ENCODE measurements at places on chromosomes 16 and 17.

DNA sequence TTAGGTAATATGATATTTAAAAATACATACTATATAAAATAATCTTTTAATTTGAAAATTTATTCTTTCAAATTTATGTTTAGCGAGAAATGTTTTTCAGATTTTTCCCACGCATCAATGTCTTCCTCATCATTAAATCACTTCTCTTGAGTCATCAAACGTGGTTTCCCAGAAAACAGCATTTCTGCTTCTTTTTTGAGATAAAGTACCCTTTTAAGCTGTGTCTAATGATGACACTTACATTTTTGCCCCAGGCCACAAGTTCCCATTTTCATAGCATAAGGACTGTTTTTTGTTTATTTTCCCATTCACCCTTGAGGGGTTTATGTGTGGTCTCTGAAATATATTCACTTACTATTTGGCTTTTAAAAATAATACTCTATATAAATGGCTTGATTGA lies 139.0 kb upstream of the HS3ST3A1 start:
- ATAC-seq: no peak

- no peak for ATAC-seq
These were observed 128.7 kb downstream of the CHD9 start for GRCh38 chr16:53183442-53183841.

DNA sequence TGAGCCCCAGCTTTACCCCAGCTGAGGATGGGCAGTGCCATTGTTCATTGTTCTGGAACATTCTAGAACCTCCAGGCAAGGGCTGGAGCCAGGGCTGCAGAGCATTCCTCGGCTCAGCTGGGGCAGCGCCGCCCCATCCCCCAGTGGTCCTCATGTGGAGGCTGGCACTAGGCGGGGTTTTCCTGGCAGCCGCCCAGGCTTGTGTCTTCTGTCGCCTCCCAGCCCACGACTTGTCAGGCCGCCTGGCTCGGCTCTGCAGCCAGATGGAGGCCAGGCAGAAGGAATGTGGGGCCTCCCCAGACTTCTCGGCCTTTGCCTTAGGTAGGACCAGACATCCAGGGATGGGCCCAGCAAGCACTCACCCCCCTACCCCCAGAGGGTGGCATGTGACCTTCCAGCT lies at the start of gene TMEM95:
TMEM95 (plus strand) TSS at position 104 of the 400 bp plus-strand sequence; CDS start at position 153, 49 bp downstream.
- no peak for ATAC-seq

DNA sequence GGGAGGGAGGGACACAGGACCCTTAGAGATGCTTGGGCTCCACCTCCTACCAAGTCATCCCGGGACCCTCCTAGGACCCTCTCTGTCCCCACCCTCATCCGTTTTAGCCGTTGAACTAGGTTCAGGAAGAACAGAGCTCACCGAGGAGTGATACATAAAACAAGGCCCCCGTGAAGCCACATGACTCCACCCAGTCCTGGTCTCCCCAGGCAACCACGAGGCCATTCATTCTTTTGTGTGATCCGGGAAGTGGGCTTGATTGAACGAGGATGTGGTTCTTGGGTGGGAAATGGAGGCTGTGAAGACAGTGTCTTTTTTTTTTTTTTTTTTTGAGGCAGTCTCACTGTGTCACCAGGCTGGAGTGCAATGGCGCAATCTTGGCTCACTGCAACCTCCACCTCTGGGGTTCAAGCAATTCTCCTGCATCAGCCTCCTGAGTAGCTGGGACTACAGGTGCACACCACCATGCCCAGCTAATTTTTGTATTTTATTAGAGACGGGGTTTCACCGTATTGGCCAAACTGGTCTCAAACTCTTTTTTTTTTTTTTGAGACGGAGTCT lies 14.8 kb downstream of the TRARG1 start:
- no peak for ATAC-seq

DNA sequence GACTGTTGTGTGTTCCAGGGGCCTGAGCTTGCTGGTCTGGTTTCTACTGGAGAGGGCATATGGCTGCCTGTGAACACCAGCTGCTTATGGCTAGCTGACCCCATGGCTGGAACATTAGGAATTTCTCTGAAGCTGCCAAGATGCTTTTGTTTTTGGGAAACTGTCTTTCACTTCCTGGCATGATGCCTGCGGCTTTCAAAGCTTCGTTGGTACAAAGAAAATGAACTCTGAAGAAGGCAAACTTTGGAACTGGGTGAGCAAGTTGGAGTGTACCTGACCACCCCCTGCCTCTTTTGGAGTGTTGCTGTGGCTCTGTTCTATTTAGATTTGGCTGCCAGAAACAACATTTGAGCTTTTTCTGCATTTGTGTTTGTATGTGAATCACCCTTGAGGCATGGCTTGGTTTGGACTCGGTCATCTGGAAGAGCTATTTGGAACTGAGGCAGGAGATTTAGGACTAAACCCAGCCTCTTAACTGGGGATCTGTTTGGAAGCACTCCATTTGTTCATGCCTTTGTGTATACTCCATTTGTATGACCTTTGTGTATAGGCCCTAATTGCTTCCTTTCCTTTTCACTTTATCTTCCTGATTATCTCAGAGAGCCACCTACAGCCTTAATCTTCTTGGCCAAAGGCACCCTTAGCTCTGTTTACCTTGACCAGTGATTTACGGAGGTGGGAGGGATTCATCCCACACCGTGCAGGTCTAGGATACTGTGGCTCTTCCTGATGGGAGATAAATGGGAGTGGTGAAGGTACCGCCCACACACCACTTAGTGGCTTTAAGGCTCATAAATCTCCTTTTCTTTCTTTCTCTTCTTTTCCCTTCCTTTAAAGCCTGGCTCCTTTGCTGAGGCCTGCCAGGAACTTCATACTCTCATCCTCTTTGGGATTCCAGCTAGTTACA lies 7.3 kb upstream of the CPHXL start:
- no peak for ATAC-seq

- no peak for ATAC-seq
These were observed 45.4 kb upstream of the HSBP1 start for GRCh38 chr16:83762141-83762991.

GRCh38 chr17:80773243-80773991 lies 218.2 kb upstream of the CHMP6 start:
- peak; percentile 69 for ATAC-seq

DNA sequence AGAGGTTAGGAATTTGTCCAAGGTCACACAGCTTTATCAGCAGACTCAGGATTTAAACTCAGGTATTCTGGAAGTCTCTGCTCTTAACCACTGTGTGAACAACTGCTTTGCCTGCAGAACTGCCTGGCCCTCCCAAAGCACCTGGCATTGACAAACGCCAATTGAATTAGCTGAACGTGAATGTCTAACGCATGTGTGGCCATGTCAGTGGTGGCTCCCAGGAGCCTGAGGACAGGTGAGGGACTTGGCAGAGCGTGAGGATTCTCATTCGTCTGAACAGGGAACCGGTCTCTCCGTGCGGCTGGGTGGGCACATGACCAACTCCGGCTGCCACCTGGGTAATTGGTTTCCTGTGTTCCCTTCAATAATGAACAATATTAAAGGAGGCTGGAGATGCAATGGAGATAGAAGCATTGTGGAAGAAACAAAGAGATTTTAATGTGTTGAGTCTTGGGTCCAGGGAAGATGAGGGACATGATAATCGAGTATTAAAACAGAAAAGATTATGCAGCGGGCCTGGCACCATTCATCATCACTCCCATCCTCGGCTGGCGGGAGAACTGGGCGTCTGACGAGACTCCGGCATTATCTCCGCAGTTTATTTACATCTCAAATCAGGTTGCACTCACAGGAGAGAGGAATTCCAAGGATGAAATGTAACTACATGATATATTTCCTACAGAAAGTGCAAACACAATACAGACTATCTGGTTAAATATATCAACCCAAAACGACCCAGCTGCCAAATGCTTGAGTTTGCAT lies 113.5 kb downstream of the NPIPB5 start:
- ATAC-seq: no peak

DNA sequence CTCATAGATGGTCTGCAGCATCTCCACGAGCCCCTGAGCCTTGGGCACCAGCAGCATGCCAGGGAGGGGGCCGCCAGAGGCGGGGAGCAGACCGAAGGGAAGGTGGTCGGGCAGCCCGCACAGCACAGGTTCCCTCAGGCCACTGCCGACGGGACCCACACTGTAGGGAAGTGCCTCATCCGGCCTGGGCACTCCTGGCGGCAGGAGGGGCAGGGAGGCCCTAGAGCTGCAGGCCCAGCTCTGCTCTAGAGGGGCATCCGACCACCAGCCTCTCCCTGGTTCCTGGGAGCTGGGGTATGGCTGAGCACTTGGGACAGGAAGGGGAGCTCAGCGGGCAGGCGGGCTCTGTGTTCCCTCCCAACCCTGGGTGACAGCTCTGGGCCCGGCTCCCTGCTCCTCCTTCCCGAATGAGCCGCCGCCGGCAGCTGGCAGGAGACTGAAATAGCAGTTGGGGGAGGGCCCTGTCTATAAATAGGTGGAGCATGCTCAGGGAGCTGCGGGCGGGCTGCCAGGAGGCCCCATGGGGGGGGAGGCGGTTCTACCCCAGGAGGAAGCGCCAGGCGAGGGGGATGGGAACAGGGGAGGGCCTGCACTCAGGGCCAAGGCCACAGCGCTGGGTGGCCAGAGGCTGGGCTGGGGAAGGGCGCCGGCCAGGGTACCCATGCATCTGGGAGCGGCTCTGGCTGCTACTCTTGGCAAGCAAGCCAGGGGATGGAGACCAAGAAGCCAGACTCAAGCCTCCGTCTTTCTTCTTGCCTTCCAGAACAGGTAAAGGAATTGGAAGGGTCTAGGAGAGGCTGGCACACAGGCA lies 12.4 kb downstream of the HDAC5 start:
- ATAC-seq: peak; percentile 77

GRCh38 chr17:36593656-36594316 lies 2.1 kb downstream of the DHRS11 start:
- ATAC-seq: no peak

DNA sequence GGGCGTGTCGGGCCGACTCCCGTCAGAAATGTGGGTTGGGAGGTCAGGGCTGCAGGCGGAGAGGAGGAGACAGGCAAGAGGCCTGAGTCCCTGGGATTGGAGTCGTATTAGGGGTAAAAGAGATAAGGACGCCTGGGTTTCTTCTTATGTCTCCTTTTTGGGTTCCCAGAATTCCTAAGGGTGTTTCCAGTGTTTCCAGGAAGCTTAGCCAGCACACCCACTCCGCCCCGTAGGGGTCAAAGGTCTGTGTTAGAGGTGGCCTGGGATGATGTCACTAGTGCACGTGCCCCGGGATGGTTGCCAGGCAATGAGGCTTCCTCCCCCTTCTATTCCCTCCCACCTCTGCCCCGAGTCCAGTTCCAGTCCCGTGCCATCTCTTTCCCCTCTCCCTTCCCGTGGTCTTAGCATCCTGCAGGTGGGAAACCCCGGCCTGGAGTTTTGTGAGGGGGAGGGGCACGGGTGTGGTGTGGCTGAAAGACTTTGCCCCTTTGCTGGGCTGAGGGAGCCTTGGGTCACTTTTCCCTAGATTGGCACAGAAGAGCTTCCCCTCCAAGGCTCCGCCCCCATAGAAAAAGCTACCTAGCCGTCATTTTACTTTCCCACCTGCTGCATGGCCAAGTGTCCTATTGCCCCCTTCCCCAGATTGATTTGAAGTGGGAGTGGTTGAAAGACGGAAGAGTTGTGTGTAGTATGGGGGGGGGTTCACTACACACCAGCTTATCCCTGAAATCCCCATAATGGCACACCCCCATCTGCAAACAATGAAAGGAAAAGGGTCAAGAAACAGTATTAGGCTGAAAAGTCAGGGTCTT lies 2.8 kb downstream of the KDM6B start:
- peak; percentile 28 for ATAC-seq

DNA sequence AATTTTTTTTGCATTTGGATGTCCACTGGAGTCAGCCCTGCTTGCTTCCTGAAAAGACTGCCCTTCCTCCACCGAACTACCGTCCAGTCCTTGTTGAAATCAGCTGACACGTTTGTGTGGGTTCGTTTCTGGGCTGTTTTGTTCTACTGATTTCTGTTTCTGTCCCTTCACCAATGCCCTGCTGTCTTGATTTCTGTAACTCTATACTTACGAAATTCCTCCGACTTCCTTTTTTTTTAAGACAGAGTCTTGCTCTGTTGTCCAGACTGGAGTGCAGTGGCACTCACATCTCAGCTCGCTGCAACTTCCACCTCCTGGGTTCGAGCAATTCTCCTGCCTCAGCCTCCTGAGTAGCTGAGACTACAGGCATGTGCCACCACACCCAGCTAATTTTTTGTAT lies 8.4 kb upstream of the GAA start:
- no peak for ATAC-seq

- ATAC-seq: no peak
These were observed 14.5 kb downstream of the MAP1LC3B start for GRCh38 chr16:87406495-87407088.

DNA sequence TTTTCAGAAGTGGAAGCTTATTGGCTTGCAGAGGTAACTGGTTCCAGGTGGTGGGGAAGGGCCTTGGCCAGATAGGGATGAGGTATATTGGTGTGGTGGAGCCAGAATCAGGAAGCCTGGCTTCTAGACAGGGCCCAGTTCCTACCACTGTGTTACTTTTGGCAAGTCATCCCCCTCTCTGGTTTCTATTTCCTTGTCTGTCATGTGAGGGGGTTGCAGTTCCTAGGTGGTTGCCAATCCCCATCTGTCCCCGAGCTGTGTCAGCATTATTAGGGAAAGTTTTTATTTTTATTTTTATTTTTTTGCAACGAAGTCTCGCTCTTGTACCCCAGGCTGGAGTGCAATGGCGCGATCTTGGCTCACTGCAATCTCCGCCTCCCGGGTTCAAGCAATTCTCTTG lies 3.0 kb downstream of the SMCR8 start:
- ATAC-seq: no peak

DNA sequence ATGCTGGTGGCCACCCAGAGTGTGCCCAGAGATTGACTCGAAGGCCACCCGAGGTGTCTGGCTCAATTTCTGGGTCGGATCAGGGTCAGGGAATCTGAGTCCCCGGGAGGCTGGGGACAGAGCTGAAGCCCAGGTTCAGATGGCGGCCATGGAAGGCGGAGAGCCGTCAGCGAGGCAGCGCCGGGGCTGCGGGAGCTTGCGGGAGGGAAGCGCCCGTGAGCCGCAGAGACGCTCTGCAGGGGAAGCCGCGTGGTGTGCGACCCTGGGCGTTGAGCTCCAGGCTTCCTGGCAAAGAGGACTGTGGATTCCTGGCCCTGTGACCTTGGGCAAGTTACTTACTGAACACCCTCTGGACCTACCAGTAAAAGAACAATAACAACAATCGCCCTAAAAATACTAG lies 518 bp upstream of the SPATA22 start:
- ATAC-seq: no peak

- peak; percentile 20 for ATAC-seq
These were observed 22.1 kb downstream of the IRF8 start for GRCh38 chr16:85921026-85921425.

DNA sequence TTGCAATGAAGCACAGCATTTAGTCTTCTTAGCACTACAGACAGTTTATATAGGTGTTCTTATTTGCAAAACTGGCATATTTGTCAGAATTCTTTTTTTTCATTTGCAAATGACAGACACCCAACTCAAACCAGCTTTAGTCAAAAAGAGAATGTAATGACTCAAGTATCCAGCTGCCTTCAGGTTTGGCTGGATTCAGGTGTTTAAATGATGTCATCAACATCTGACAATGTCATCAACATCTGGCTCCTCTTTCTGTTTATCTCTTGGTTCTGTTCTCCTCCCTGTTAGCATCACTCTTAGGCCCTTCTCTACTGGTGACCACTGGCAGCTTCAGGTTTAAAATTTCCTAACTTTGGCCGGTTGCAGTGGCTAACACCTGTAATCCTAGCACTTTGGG lies 18.9 kb downstream of the TMC5 start:
- no peak for ATAC-seq

Measured in SK-N-SH treated with all-trans-retinoic acid at 6 μM for 48 hours (cell line).